ENCODE measurements at places on chromosomes 7 and 10. TPM values are rescaled to one million over a fixed set of nuclear protein-coding genes. Genes with fewer than 3 reads are reported as not detected.

DNA sequence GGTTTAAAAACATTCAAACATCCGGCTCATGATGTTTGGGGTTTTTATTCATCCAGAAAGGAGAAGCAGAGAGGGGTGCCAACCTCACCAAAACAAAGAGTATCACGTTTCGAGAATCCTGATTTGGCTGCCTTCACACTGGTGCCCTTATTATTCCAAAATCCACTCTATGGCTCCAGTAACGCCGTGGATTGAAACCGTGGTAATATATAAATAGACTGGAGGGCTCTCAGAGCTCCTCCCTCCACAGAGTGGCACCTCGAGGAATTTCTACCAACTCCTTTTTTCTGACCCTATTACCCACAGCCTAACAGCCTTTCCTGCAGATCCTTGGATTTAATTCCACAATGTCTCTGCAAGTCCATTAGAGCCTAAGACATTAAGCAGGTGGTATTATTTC lies 353.6 kb downstream of the CRPPA start:
- H3K4me1 ChIP-seq: peaks cover 4% of the 10 kb centered on the region
- no peaks in the 10 kb centered on the region for H3K27me3 ChIP-seq
- H3K27ac ChIP-seq: no peak overlapping the region
- no peak overlapping the region for H3K4me3 ChIP-seq
- H3K36me3 ChIP-seq: no peaks in the 10 kb centered on the region

GRCh38 chr10:115921795-115922194 lies 351.2 kb downstream of the GFRA1 start:
- no peak overlapping the region for H3K4me3 ChIP-seq
- no peaks in the 10 kb centered on the region for H3K36me3 ChIP-seq
- no peaks in the 10 kb centered on the region for H3K27me3 ChIP-seq
- no peak overlapping the region for H3K27ac ChIP-seq
- peaks cover 2% of the 10 kb centered on the region for H3K4me1 ChIP-seq
- DNase-seq: peak; percentile 19

- H3K27me3 ChIP-seq: no peaks in the 10 kb centered on the region
- no peaks in the 10 kb centered on the region for H3K36me3 ChIP-seq
These were observed 551.1 kb downstream of the TFEC start for GRCh38 chr7:115479448-115479847.

DNA sequence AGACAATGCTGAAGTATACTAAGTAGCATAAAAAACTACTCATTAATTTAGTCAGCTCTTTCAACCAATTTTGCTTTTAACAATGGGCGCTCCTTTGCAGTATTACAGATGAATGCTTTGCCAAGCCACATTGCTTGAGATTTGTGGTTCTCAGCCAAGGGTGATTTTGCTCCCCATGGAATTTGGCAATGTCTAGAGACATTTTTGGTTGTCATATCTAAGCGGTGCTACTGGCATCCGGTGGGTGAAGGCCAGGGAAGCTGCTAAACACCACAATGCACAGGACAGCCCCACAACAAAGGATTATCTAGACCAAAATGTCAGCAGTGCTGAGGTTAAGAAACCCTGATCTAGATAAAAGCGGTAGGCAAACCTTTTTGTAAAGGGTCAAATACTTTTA lies 112.0 kb downstream of the UBE2H start:
- no peak overlapping the region for H3K4me3 ChIP-seq
- DNase-seq: no peak

- H3K27me3 ChIP-seq: no peaks in the 10 kb centered on the region
- H3K36me3 ChIP-seq: peaks cover 6% of the 10 kb centered on the region
- peaks cover 5% of the 10 kb centered on the region for H3K4me1 ChIP-seq
- DNase-seq: peak; percentile 11
These were observed 10.1 kb downstream of the PON2 start for GRCh38 chr7:95424716-95425115.

DNA sequence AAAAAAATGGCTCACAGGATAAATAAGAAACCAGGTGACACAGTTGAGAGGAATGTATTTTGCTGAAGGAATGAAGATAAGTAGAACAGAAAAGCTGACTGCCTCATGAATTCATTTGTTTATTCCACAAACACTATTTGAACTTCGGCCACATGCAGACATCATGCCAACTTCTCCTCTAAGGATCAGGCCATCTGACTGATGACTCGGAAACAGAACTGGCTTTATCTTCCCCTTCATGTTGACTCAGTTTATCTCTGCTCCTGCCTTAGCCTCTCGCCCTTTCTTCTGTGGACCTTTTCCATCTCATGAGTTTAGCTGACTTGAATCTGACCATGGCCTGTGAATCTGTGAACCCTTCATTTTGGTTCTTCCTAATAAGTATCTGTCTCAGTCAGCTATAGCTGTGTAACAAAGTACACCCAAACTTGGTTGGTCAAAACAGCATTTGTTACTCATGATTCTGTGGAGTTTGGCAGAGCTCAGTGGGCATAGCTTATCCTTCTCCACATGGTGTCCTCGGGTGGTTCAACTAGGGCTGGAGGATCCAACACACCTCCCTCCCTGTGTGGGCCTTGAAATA lies 44.0 kb upstream of the GRID1 start:
- no peaks in the 10 kb centered on the region for H3K27me3 ChIP-seq
- H3K4me3 ChIP-seq: no peak overlapping the region
- H3K27ac ChIP-seq: peak overlapping the region; percentile 48
- H3K4me1 ChIP-seq: peaks cover 7% of the 10 kb centered on the region

GRCh38 chr7:33933611-33934281 lies 28.4 kb downstream of the BMPER start:
- no peaks in the 10 kb centered on the region for H3K27me3 ChIP-seq
- DNase-seq: peak; percentile 92
- peaks cover 11% of the 10 kb centered on the region for H3K4me1 ChIP-seq
- H3K4me3 ChIP-seq: no peak overlapping the region

- no peaks in the 10 kb centered on the region for H3K36me3 ChIP-seq
- H3K4me1 ChIP-seq: peaks cover 19% of the 10 kb centered on the region
- H3K27ac ChIP-seq: peak overlapping the region; percentile 68
- no peaks in the 10 kb centered on the region for H3K27me3 ChIP-seq
- DNase-seq: peak; percentile 86
These were observed 66.6 kb downstream of the CUBN start for GRCh38 chr10:17062955-17063484.

DNA sequence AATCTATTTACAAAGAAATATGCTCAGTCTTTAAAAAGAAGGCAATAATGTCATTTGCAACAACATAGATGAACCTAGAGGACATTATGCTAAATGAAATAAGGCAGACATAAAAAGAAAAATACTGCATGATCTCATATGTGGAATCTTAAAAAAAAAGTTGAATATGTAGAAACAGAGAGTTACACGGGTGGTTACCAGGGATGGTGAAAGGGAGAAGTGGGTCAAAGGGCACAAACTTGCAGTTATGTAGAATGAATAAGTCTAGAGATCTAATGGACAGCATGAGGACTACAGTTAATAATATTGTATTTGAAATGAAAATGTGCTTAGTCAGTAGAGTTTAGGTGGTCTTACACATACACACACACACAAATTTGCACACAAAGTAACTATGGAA lies 88.2 kb upstream of the CCDC71L start:
- no peak overlapping the region for H3K27ac ChIP-seq
- DNase-seq: no peak
- H3K36me3 ChIP-seq: no peaks in the 10 kb centered on the region
- peaks cover 3% of the 10 kb centered on the region for H3K4me1 ChIP-seq
- no peaks in the 10 kb centered on the region for H3K27me3 ChIP-seq

- H3K27me3 ChIP-seq: peaks cover 10% of the 10 kb centered on the region
- H3K4me3 ChIP-seq: no peak overlapping the region
- H3K4me1 ChIP-seq: no peaks in the 10 kb centered on the region
- no peak overlapping the region for H3K27ac ChIP-seq
- no peak for DNase-seq
- H3K36me3 ChIP-seq: no peaks in the 10 kb centered on the region
These were observed 27.7 kb upstream of the SEPHS1 start for GRCh38 chr10:13375791-13376190.

- no peak overlapping the region for H3K4me3 ChIP-seq
- peaks cover 11% of the 10 kb centered on the region for H3K4me1 ChIP-seq
- no peaks in the 10 kb centered on the region for H3K36me3 ChIP-seq
- peak; percentile 82 for DNase-seq
- H3K27me3 ChIP-seq: no peaks in the 10 kb centered on the region
These were observed 96.4 kb downstream of the FAS start for GRCh38 chr10:89086801-89087521.

DNA sequence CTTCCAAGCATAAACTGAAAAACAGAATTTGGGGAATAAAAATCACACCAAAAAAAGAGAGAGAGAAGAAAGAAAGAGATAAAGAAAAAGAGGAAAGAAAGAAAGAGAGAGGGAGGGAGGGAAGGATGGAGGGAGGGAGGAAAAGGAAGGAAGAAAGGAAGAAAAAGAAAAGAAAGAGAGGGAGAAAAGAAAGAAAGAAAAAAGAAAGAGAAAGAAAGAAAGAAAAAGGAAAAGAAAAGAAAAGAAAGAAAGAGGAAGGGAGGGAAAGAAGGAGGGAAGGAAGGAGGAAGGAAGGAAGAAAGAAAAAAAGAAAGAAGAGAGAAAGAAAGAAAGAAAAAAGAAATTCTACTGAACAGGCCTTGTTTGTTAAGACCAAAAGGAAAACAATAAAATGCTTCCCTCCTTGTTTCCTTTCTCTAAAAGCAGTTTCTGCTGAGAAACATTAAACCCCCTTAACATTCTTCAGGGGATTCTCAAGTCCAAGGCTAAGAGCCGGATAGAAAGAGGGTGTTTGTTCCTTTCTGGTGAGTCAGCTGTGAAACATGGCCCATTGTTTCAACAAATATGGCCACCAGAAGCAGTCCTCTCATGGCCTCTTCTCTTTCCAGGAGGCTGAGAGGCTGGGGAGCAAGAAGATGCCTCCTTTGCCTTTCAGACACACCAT lies 46.9 kb upstream of the GPAM start:
- no peak overlapping the region for H3K4me3 ChIP-seq
- H3K27ac ChIP-seq: no peak overlapping the region
- peak; percentile 58 for DNase-seq
- H3K4me1 ChIP-seq: no peaks in the 10 kb centered on the region
- no peaks in the 10 kb centered on the region for H3K27me3 ChIP-seq

- no peaks in the 10 kb centered on the region for H3K36me3 ChIP-seq
- H3K27me3 ChIP-seq: no peaks in the 10 kb centered on the region
- no peak overlapping the region for H3K27ac ChIP-seq
- H3K4me1 ChIP-seq: no peaks in the 10 kb centered on the region
These were observed 714.0 kb upstream of the GHITM start for GRCh38 chr10:83425306-83425705.

GRCh38 chr10:119416855-119417254 lies 125.7 kb downstream of the RGS10 start:
- no peaks in the 10 kb centered on the region for H3K27me3 ChIP-seq
- DNase-seq: peak; percentile 60
- no peak overlapping the region for H3K4me3 ChIP-seq
- 0 out of 2 replicates have a peak overlapping the region, but pooled peaks have one; percentile 2 for H3K27ac ChIP-seq
- peaks cover 36% of the 10 kb centered on the region for H3K4me1 ChIP-seq
- peaks cover 30% of the 10 kb centered on the region for H3K36me3 ChIP-seq

DNA sequence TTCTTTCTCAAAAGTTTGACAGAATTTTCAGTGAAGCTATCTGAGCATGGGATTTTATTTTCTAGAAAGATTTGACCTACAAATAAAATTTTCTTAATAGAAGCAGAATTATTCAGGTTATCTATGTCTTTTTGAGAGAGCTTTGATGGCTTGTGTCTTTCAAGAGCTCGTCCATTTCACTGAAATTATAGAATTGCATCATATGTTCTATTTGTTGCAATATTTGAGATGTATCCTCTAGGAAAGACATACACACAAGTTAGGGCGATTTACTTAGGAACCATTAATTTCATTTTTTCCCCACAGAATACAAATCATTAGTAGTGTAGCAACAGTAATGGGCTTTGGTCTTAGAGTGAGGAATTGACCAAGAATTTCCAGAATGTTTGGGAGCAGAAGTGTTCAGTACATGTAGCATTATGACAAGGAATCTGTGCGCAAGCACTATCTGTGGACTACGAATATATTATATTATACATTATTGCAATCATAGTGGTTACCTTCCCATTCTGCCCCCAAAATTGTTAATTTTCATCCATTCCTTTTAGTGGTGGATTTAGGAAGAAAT lies 12.8 kb upstream of the COL17A1 start:
- DNase-seq: peak; percentile 49
- H3K36me3 ChIP-seq: no peaks in the 10 kb centered on the region
- peaks cover 2% of the 10 kb centered on the region for H3K4me1 ChIP-seq
- H3K27me3 ChIP-seq: no peaks in the 10 kb centered on the region
- H3K27ac ChIP-seq: no peak overlapping the region
- no peak overlapping the region for H3K4me3 ChIP-seq

DNA sequence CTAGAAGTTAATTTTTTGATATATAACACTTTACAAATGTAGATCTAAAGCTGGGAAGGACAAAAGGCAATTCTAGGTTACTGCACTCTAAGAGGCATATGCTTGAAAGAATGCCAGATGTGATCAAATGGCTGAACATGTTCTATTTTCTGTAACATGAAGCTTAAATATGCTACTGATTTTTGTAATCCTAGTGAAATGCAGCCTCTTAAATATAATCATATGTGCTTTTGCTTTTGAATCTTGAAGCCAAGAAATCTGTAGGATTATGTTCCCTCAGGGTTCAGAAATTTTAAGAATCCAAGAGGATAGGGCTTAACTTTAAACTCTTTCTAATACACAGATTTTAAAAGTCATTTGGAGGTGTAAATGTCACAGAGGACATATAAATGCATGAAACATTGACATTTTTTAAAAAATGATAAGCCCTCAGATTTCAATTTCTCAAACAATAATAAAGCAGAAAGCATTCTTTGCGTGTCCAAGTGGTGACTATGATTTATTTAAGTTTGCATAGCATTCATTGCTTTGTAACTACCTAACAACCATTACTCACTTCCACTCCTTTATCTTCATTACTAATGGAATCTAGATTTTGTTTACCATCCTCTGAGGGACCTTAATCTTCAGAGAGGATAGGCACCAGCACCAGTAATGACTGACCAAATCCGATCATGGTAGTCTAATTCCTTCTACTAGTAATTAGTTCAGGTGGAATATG lies 170.4 kb downstream of the MAGI2 start:
- no peaks in the 10 kb centered on the region for H3K27me3 ChIP-seq
- peak; percentile 91 for DNase-seq
- peak overlapping the region; percentile 54 for H3K27ac ChIP-seq

- H3K4me3 ChIP-seq: no peak overlapping the region
- DNase-seq: no peak
- no peak overlapping the region for H3K27ac ChIP-seq
- no peaks in the 10 kb centered on the region for H3K36me3 ChIP-seq
- H3K4me1 ChIP-seq: no peaks in the 10 kb centered on the region
- peaks cover 39% of the 10 kb centered on the region for H3K27me3 ChIP-seq
These were observed 2.6 kb upstream of the CAMK2B start for GRCh38 chr7:44327981-44328380.

Gene CNPY1
- not detected for total RNA-seq

Gene UCN3
- not detected for total RNA-seq

Gene HABP2
- total RNA-seq: not detected

Gene MMD2
- total RNA-seq: not detected

Gene GHRHR
- total RNA-seq: not detected

Gene CACNB2
- total RNA-seq: 0.36 TPM

Gene UTF1
- total RNA-seq: not detected

Gene ANKRD22
- not detected for total RNA-seq
